MCF 10A (cell line): ENCODE measurements at places on chromosomes 5 and 9. TPM values are rescaled to one million over a fixed set of nuclear protein-coding genes. Genes with fewer than 3 reads are reported as not detected.

TMEM232 gene
- total RNA-seq: 2.8 and 3.1 TPM in 2 replicates

PTGDS gene
- 1.1 and 1.8 TPM in 2 replicates for total RNA-seq

SPATA31E1 gene
- total RNA-seq: not detected in 2 replicates

ANXA6 gene
- 2.6 TPM in 2 replicates for total RNA-seq

ZNF474 gene
- total RNA-seq: 0.25 and 0.56 TPM in 2 replicates

IL13 gene
- not detected in 2 replicates for total RNA-seq

ZNG1E gene
- total RNA-seq: 73.9 and 97.6 TPM in 2 replicates

OLFM1 gene
- total RNA-seq: not detected in 2 replicates

LCN1 gene
- total RNA-seq: not detected in 2 replicates

ST8SIA4 gene
- total RNA-seq: 0.26 and 0.54 TPM in 2 replicates

KCNN2 gene
- total RNA-seq: not detected in 2 replicates

C9orf152 gene
- total RNA-seq: not detected in 2 replicates

NIPSNAP3A gene
- total RNA-seq: 15.4 and 15.5 TPM in 2 replicates

EIF4E1B gene
- total RNA-seq: not detected in 2 replicates

PTGES gene
- 74.0 and 96.6 TPM in 2 replicates for total RNA-seq

BSPRY gene
- total RNA-seq: 0.17 and 0.21 TPM in 2 replicates

SLC2A8 gene
- 13.7 and 14.0 TPM in 2 replicates for total RNA-seq

NSG2 gene
- not detected in 2 replicates for total RNA-seq

IFT74 gene
- 28.7 and 31.5 TPM in 2 replicates for total RNA-seq

MED10 gene
- 84.9 and 85.1 TPM in 2 replicates for total RNA-seq

SLC46A2 gene
- not detected in 2 replicates for total RNA-seq

DMRT3 gene
- total RNA-seq: not detected in 2 replicates

SMIM33 gene
- not detected in 2 replicates for total RNA-seq

CD72 gene
- 1.6 and 1.8 TPM in 2 replicates for total RNA-seq

CYLC2 gene
- total RNA-seq: not detected in 2 replicates

HTR1A gene
- total RNA-seq: not detected in 2 replicates

POLR3G gene
- 13.2 and 13.6 TPM in 2 replicates for total RNA-seq

FGF10 gene
- not detected in 2 replicates for total RNA-seq

RAB3C gene
- total RNA-seq: not detected in 2 replicates

AMACR gene
- 6.6 and 7.9 TPM in 2 replicates for total RNA-seq

FOXI1 gene
- not detected in 2 replicates for total RNA-seq

LHX6 gene
- 0.26 TPM in 1 of 2 replicates, not detected in the other for total RNA-seq

ITGA1 gene
- 5.3 and 7.7 TPM in 2 replicates for total RNA-seq

PHAX gene
- total RNA-seq: 57.4 and 73.2 TPM in 2 replicates

FAM78A gene
- total RNA-seq: 0.40 and 0.54 TPM in 2 replicates

SLC25A2 gene
- 0.37 and 0.79 TPM in 2 replicates for total RNA-seq

LCN9 gene
- total RNA-seq: not detected in 2 replicates

F2RL1 gene
- 30.7 and 34.9 TPM in 2 replicates for total RNA-seq

SLC36A3 gene
- not detected in 2 replicates for total RNA-seq

EFNA5 gene
- total RNA-seq: 45.8 and 51.2 TPM in 2 replicates

SLC6A7 gene
- total RNA-seq: not detected in 2 replicates

ATG12 gene
- total RNA-seq: 42.6 and 46.3 TPM in 2 replicates

YIPF5 gene
- total RNA-seq: 88.7 and 115 TPM in 2 replicates

N4BP3 gene
- 0.33 and 0.56 TPM in 2 replicates for total RNA-seq

SPZ1 gene
- not detected in 2 replicates for total RNA-seq

SOX30 gene
- total RNA-seq: 0.15 TPM in 1 of 2 replicates, not detected in the other

CCDC192 gene
- not detected in 2 replicates for total RNA-seq

IFNB1 gene
- not detected in 2 replicates for total RNA-seq
